Activated T-cell treated with anti-CD3 and anti-CD28 coated beads for 48 hours (primary cell): ENCODE measurements at places on chromosomes 12 and 14.

DNA sequence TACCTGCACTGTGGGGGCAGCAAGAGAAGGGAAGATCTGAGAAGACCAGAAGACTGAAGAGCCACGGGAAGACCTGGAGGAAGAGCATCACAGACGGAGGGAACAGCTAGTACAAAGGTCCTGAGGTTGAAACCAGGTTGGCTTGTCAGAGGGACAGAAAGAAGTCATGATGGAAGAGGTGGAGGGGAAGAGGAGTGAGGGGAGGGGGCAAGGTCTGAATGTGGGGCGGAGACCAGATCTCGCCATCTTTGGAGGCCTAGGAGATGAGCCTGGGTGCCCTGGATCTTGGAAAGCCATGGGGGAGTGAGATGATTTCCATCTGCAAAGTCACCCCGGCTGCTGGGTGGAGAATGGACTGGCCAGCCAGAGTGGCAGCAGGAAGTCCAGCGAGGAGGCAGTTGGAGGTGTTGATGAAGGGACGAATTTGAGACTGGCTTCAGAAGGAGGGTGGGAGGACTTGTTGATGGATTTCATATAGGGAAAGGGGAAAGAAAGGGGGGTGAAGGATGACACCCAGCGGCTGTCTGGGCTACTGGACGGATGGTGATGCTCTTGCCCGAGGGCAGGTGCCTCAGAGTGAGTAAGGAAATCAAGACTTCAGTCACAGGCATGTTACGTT is 14.6 kb upstream of the UBC start:
- DNase-seq, result no peak

GRCh38 chr14:34379816-34380470 is 82.1 kb downstream of the SPTSSA start:
- no peak for DNase-seq

- DNase-seq, result peak; percentile 70
Measured at GRCh38 chr14:77862154-77862786, 62.4 kb downstream of the ADCK1 start.

DNA sequence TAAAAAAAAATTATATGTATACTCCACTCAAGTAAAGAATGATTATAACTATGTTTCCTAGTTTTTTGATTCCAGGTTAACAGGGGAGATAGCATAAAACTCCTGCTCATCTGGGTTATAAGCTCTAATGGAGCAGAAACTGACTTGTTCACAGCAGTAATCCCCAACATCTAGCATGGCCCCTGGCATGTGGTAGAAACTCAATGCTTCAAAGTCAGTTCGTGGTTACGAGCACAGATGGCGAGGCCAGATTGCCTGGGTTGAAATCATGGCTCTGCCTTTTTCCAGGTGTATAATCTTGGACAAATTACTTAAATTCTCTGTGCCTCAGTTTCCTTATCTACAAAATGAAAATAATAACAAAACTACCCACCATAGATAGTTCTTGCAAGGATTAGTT is 183.8 kb downstream of the TTC7B start:
- DNase-seq, result no peak

DNA sequence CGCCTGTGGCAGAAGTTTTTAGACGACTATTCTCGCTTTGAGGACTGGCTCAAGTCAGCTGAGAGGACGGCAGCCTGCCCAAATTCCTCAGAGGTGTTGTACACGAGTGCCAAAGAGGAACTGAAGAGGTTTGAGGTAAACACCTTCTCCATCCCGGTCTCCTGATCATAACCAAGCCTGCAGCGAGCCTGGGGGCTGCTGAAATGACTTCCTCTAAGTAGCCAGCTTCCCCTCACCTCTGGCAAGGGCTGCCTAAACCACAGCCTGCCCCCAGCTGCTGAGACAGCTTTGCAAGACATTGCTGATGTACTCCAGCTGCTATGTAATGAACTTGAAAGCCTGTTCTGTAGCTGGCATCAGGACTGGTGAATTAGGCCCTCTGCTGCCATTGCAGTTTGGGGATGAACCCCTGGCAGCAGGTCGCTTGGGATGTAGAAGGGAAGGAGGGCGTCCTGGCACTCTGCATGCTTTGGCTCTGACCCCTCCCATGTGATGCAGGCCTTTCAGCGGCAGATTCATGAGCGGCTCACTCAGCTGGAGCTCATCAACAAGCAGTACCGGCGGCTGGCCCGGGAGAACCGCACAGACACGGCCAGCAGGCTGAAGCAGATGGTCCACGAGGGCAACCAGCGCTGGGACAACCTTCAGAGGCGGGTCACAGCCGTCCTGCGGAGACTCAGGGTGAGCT is 84.6 kb downstream of the ESR2 start:
- no peak for DNase-seq

DNA sequence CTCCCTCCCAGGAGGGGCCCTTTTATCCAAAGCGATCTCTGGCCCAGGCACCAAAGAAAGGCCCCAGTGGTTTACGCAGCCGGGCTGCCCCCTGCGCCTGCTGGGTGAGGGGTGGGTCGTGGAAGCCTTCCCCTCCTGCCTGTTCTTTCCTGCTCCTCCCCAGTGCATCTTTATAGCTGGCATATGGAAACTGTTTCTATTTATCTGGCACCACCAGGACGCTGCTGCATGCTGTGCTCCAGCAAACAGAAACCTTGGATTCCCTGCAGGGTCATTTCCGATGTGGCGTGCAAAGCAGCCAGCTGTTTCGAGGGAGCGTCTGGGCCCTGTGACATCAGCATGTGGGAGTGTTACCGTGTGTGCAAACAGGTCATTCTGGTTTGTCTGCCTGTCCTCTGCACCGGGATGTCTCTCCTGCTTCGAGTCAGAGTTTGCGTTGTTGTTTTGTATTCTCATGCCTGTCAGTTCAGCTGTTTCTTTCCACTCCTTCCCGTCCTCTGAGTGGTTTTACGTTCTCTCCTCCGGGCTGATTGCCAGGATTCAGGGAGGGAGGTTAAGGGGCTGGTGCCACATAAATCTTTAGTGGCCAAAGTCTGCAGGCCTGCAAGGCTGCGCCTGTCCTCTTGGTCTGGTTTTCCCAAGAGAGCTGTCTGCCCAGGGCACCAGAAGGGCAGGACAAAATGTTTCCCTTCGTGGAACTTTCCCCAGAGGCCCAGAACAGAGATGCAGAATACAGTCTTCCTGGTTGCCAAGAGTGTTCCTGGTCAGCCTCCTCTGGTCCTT is 24.6 kb downstream of the TPCN1 start:
- no peak for DNase-seq

DNA sequence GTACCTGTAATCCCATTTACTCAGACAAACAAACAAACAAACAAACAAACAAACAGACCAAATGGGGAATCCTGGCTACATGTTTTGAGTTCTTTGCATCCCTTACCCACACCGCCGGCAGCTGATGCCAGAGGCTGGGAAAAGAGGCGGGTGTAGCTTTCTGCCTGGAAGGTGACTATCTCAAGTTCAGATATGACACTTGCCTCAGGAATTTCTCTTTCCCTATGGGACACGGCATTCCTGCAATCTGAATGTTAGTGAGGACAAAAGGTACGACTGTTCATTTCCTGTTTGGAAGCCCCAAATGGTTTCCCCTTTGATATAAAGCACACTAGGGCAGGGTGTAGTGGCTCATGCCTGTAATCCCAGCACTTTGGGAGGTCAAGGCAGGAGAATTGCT is 2.9 kb downstream of the MYL2 start:
- no peak for DNase-seq

GRCh38 chr14:33611405-33612196 is 339.3 kb downstream of the EGLN3 start:
- DNase-seq, result no peak

DNA sequence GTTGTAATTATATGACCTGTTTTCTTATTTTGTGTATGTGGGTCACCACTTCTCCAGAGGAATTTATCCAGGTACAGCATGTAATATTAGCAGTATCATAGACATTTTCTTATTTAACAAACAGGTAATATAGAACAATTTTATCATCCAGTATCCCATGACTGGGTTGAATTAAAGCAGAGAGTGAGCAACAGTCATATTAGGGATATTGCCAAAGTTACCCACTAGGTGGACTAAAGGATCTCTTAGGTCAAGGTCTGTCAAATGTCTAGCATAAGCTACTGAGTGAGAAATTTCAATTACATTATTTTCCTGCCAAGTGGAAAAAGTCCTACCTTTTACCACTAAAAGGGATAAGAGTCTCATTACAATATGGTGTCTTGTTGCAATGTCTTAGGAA is 62.1 kb upstream of the TRIM9 start:
- DNase-seq, result no peak

- DNase-seq, result no peak
Measured at GRCh38 chr12:131535779-131536178, 175.1 kb upstream of the SFSWAP start.

DNA sequence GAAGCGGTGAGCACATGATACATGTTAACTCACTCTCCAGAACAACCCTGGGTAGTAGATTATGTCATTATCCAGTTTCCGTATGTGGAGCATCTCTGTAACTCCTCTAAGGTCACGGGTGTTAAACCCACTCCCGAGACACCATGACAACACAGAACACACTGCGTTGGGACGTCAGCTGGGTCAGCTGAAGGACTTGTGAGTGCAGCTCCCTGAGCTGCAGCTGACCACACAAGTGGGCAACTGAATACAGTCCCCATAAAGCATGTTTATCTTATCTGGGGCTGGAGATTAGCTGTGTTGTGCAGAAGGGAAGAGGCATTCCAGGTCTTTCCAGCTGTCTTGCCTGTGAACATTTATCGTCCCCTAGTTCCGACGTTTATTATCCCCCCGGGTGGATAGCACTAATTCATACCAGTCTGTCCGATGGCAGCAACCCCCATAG is 211.5 kb downstream of the CHST11 start:
- no peak for DNase-seq

DNA sequence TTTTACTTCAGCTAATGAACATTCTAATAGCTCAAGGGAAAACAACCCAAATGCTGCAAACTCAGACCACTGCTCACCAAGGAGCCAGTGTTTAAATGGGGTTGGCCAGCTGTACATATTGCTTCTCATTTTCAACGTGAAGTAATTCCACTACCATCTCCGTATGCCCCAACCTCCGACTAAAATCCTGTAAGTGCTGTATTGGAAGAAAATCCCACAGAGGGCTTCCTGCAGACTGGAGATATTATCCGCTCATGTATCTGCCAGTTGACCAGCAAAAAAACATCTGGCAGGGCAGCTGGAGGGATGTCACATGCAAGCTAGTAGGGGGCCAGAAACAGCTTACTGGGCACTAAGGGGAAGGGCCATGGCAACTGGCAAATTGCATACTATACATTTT is 485.0 kb downstream of the SNAPC1 start:
- DNase-seq, result no peak

- no peak for DNase-seq
Measured at GRCh38 chr12:130151846-130152245, 10.4 kb upstream of the FZD10 start.

GRCh38 chr12:27335364-27336281 is 3.0 kb downstream of the BMAL2 start:
- DNase-seq, result no peak

DNA sequence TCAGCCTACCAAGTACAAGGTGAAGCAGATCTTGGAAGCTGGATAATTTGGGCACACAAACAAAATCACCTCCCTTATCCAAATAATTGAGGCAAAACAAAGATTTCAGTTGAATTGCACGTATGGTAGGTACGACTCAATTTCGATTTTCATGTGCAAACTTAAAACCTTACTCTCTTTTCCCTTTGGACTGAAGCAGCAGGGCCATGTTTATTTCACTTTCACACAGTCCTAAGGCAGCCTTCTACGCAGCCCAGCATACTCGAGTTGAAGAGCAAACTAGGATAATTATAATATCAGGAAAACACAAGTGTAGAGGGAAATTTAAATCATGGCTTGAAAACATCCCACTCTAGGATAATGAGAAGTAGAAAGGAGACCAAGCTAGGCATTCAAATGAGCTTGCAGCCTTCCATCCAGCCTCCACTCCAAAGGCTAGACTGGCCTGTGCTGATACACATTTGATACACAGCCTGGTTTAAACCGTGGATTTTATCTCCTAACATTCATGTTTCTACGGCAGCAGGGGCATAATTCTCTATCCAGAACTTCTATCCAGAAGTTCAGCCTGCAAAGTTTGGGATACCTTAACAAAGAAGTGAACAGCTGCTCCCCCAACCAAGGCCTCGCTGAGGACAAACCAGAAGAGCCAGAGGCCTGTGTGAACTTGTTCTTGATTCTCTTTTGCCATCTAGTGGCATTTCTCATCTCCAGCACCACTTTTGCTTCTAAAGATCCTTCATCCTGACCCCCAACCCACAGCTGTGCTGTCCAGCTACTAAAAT is 2.4 kb upstream of the RNASE7 start:
- no peak for DNase-seq

GRCh38 chr12:5242440-5242839 is 189.5 kb upstream of the NTF3 start:
- no peak for DNase-seq

- no peak for DNase-seq
Measured at GRCh38 chr12:20455001-20455706, 86.8 kb downstream of the PDE3A start.

- no peak for DNase-seq
Measured at GRCh38 chr12:120696626-120697025, 9.7 kb downstream of the MLEC start.

DNA sequence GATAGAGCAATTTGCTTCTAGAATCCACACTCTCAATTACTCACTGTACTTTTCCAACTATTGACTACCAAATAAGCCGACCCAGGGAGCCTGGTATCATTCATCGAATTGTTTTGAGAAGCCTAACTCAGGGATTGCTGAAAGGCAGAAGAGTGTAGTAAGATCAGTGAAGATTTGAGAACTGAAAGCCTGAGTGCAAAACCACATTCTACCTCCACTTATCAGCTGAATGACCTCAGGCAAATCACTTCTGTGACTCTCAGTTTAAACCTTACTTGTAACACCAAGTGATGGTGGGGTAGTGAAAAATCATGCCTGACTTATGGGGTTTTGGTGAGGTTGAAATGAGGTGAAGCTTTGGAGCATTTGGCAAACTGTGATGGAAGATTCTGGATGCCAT is 126.1 kb upstream of the MAX start:
- no peak for DNase-seq

DNA sequence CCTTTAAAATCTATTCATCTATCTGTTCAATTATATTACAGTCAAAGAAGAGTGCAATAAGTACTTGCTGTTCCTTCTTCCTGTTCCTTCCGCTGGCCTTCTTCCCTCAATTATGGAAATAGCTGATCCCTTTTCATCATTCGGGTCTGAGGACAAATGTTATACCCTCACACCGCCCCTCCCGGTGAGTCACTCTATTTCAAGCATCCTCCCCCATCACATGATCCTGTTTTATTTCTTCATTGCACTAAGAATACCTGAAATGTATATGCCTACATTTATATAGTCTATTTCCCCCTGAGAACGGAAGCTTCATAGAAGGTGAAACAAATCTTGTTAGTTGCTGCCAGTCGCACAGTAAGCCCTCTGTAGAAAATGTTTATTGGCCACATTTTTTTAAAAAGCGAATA is 2.5 kb downstream of the SLC38A1 start:
- DNase-seq, result no peak
